ENCODE measurements at places on chromosomes 6 and 20. TPM values are rescaled to one million over a fixed set of nuclear protein-coding genes. Genes with fewer than 3 reads are reported as not detected.

The KHDRBS2 gene
- not detected for total RNA-seq

DNA sequence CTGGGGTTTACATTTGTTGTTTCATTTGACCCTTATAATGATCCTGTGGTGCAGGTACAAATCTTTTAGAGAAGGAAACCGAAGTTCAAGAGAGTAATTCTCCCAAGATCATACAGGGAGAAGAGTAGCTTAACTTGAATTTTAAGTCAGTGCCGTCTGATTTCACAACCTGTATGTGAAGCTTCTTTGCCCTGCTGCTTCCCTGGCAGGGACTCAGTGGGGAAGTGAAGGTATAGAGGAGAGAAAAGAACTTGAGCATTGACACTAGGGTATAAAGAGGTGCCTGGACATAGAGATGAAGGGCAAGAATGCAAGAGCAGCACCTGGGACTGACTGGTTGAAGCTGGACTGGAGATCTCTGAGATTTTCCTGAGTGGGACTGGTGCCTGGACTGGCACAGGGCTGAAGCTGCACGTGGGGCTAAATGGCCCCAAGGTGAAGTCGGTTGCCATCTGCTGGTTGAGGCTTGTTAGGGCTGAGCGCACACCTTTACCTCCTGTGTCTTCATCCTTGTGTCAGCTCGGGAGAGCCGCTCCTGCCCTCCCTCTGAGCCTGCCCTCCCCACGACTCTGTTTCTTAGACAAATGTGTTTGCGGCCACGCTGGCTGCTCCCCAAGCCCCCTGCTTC is 41.8 kb downstream of the FARS2 start:
- DNase-seq: peak; percentile 61

DNA sequence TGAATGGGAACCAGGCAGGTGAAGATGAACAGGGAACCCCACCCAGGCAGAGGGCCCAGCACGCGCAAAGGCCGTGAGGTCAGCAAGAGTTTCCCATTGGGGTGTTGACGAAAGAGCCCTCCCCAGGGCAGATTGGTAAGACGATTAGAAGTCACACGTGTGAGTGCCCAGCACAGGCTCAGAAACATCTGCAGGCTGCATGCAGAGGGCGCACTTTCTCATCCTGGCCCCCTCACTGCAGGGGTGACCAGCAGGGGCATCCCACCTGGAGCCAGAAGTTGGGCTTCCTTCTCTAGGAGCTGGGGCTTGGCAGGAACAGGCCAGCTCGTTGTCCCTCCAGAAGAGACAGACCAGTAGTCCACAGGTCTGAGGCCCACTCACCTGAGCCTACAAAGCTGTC is 38.4 kb downstream of the VSTM2L start:
- DNase-seq: no peak

DNA sequence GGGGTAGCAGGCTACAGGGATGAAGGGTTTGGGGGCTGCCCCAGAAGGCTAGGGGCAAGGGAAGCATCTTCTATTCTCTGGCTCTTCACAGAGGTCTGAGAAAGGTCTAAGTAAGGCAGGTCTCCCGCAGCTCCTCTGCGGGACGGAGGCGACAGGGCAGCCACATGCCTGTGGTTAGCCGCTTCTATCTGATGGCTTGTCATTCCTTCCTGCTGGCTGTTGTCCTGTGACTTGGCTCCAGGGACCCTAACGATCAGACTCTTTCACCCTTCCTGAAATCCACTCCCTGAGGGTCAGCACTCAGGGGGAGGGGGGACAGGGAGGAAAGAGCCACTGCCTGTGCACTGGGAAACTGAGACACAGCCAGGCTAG is 673 bp downstream of the CST7 start:
- DNase-seq: no peak

GRCh38 chr20:23446505-23446904 is 6.2 kb downstream of the CST11 start:
- DNase-seq: no peak

Measured in Panc1 (cell line).